ENCODE measurements at places on chromosomes 7 and 10.

DNA sequence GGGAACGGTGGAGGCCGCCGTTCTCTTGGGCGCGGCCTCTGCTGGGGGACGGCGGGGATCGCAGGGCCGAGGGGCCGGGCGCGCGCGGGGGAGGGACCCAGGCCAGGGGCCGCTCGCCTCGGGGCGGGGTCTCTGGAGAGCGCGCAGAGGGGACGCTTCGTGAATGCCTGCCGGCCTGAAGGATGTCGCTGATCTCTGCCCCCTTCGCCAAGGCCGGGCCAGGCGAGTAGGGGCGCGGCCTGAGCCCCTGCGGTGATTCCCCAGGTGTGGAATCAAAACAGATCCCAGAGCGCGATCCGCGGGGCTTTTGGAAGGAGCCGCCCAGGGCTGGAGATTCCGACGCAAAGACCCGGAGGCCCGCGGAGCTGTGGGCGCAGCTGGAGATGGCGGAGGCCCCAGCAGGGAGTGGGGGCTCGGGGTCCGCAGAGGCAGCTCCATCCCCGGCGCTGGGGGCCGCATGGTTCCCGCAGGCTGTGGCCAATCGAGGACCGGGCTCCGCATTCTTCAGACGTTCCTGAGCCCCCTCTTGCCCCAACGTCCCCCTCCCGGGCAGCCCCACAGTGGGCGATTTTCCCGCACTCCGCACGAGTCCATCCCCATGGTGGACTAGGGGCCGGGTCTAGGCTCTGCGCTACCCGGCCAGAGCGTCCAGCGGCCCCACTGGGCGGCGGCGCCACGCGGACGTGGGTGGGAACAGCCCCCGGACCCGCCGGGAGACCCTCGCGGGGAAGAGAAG lies 166.0 kb downstream of the ACTR3B start:
- DNase-seq = no peak

GRCh38 chr10:128729910-128730420 lies 603.7 kb upstream of the MKI67 start:
- DNase-seq = no peak

DNA sequence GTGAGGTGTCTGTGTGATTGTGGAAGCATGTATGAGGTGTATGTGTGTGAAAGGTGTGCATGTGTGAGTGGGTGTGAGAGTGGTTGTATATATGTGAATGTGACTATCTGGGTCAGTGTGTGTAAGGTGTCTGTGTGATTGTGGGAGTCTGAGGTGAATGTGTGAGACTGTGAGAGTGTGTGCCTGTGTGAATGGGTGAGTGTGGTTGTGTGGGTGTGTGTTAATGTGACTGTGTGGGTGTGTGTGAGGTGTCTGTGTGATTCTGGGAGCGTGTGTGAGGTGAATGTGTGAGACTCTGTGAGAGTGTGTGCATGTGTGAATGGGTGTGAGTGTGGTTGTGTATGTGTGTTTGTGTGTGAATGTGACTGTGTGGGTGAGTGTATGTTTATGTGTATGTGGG lies 385.1 kb downstream of the TCERG1L start:
- DNase-seq = no peak

DNA sequence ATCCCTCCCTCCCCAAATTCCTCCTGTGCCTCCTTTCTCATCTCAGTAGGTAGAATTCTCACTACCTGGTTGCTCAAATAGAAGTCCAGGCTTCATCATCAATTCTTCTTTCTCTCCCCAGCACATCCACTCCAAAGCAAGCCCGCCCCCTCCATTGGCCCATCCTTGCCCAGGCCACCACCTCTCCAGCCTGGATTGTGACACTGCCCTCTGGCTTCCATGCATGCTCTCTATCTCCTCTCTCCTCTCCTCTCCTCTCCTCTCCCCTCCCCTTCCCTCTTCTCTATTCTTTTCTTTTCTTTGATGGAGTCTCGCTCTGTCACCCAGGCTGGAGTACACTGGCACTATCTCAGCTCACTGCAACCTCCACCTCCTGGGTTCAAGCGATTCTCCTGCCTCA lies 144.9 kb downstream of the UBE2H start:
- no peak for DNase-seq

DNA sequence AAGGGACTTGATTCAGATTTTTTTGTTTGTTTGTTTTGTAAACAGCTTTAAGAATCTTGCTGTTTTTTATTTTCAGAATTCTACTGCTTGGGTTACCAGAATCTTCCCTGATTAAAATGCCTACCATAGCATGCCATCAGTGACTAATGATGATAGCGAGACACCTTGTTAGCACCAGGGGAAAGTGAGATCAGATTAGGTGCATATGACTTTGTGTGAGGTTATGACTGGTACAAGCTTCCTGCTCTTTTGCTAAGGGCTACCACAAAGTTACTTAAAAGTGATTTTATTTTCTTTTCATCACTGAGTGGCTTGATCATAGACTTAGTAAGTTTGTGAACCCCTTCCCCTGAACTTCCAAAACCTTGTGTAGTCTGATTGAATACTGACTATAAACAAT lies 93.5 kb downstream of the SND1 start:
- no peak for DNase-seq

- DNase-seq = no peak
Observed at GRCh38 chr7:50412973-50413372, 37.2 kb downstream of the FIGNL1 start.

DNA sequence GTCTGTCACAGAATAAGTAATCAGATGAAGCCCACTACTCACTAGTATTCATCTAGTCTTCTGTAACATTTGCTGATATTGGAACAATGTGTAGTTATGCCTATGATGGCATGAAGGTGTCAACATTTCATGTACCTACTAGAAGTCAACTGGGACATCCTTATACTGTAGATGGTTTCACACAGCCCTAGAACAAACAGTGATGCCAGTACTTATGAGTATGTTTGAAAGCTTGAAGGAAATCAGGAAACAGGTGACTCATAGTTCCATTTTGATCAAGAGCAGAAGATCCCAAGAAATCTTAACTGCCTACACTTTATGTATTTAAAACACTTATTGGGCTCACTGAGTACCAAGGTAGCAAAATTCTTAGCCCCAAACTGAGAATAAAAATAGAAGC lies 1519.6 kb downstream of the REEP3 start:
- DNase-seq = no peak

- DNase-seq = no peak
Observed at GRCh38 chr7:105916603-105917002, 40.2 kb upstream of the ATXN7L1 start.

DNA sequence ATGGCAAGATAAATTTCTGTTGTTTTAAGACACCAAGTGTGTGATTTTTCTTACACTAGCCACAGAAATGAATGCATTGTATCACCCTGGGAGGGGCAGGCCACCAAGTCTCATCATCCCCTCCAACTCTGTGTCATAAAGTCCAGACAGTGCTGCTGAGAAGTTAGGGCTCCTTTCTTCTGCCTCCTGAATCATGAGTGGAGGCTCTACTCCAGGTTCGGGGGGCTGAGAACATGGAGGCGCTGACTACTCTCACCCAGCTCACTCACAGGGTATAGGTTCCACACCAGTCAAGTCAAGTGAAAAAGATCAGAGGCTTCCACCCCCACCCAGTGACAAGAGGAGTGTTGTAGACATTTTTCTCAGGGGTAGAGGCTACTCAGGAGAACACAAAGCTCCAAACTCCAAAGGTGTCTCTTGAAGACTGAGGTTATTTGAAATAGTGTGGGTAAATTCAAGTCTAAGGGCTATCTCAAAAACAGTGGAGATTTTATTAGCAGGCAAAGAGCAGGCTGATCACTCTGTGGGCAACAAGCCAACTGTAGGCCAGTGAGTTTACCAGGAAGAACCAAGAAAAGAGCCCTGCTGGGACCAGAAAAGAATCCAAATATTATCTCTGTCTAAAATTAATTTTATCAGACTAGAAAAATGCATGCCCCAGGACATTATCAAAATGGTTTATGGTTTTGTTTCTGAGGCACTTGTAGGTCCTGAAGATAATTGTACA lies 118.6 kb upstream of the RET start:
- DNase-seq = no peak

DNA sequence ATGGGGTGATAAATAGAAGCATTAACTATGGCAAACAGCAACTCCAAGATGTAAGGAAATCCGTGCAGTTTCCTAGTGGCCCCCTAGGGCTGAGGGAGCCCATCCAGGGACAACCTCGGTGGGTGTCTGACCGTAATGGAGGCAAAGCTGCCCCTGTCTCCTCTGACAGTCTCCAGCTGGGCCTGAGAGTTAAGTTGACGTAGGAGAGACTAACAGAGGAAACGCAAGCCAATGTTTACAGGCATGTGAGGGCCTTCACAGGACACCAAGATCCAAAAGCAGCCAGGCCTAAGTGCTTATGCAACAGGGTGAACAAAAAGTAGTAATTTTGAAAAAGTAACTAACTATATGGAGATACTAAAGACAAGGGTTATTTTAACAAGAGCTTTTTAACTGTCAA lies 330.0 kb upstream of the C7orf33 start:
- no peak for DNase-seq

GRCh38 chr10:101292194-101293006 lies 61.6 kb upstream of the BTRC start:
- no peak for DNase-seq

- no peak for DNase-seq
Observed at GRCh38 chr10:42836096-42836495, 53.5 kb downstream of the BMS1 start.
